Left ventricle myocardium superior (tissue), 1 donor: ENCODE measurements at places on chromosomes 13 and 19.

DNA sequence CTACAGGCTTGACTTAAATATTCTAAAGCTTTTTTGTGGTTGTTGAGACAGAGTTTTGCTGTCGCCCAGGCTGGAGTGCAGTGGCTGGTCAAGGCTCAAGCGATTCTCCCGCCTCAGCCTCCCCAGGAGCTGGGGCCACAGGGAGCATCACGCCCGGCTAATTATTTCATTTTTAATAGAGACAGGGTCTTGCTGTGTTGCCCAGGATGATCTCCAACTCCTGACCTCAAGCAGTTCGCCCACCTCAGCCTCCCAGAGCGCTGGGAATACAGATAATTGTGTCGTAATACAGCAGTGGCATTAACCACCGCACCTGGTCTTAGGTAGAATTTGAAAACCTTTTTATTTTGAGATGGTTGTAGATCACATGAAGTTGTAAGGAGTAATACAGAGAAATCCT lies 1.5 kb upstream of the DCUN1D2 start:
- DNase-seq, result no peak

DNA sequence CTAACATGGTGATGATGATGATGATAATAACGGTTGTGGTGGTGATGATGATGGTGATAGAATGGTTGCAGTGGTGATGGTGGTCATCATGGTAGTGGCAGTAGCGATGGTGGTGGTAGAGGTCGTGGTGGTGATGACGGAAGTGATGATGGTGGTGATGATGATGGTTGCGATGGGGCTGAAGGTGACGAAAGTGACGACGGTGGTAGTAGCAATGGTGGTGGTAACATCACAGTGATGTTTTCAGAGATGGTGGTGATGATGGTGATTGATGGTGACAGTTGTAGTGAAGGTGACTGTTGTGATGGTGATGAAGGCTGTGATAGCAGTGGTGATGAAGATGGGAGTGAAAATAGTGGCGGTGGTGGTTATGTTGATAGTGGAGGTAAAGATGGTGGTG lies 3.6 kb upstream of the ADGRE3 start:
- DNase-seq, result no peak

GRCh38 chr13:25432691-25433090 lies 60.9 kb downstream of the ATP8A2 start:
- no peak for DNase-seq

DNA sequence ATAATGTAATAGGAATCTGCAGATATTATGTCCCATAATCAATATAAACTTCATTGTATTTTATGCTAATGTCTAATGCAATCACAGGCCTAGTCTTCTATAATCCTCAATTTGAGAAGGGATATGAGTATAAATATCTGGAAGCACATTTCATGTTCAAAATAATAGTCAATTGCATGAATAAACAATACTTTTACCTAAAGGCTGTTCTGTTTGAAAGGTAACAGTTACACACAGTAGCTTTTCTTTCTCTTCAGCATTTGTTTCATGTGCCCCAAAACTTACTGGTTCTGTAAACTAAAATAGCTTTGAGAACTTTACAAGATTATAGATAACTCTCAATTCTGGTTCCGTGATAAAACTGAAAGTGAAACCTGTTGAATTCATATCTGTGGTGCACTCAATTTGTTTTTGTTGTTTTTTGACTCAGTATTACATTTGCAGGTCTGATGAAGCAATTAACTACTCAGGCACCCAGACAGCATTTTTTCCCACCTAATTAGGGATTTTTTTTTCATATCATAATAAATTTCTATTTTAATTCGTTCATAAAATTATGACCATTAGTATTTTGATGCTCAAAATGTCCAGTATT lies 1193.8 kb downstream of the SLITRK1 start:
- no peak for DNase-seq

DNA sequence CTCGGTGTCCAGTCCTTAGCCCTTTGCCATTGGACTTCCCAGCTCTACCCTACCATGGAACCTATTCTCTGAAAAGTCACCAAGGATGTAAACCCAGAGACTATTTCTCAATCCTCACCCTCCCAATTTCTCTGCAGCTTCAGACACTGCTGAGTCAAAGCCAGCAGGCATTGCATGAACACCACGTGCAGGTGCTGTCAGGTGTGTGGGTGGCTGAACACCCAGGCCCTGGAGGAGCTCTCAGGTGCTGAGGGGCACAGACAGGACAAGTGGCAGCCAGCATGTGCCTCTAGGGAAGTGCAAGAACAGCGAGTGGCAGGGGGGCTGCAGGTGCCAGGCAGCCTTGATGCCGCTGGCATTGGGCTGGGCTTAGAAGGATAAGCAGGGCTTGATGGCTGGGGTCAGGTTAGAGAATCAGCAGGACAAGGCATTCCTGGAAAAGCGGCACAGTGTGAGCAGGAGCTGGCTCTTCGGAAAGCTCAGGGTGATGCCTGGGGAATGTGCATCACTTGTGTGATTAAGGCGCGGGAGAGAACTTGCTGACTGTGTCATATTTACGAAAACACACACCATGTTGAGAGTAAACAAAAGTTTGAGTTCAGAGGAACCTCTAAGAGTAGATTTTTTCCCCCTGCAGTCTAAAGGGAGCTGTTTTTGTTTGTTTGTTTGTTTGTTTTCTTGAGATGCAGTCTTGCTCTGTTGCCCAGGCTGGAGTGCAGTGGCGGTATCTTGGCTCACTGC lies 83.8 kb downstream of the LNX2 start:
- DNase-seq, result no peak

- no peak for DNase-seq
These were observed 3.4 kb upstream of the PSMC4 start for GRCh38 chr19:39967561-39967960.

GRCh38 chr13:99883805-99884204 lies 87.8 kb downstream of the ZIC5 start:
- DNase-seq, result no peak

DNA sequence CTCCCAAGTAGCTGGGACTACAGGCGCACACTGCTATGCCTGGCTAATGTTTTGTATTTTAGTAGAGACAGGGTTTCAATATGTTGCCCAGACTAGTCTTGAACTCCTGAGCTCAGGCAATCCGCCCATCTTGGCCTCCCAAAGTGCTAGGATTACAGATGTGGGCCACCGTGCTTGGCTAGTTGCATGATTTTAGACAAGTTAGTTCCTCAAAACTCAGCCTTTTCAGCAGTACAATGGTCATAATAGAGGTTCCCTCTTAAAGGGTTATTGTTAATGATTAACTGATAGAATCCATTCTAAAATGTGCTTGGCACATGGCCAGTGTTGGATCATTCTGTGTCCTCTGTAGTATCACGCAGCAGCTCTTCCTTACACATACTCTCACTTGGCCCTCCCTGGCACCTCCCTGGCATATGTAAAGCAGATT lies 19.5 kb upstream of the IFT88 start:
- DNase-seq, result no peak

- no peak for DNase-seq
These were observed 318.3 kb downstream of the FOXO1 start for GRCh38 chr13:40348096-40348679.

- no peak for DNase-seq
These were observed 527.9 kb downstream of the MYO16 start for GRCh38 chr13:109157275-109157674.

GRCh38 chr13:79602936-79603335 lies 122.0 kb downstream of the NDFIP2 start:
- DNase-seq, result no peak

DNA sequence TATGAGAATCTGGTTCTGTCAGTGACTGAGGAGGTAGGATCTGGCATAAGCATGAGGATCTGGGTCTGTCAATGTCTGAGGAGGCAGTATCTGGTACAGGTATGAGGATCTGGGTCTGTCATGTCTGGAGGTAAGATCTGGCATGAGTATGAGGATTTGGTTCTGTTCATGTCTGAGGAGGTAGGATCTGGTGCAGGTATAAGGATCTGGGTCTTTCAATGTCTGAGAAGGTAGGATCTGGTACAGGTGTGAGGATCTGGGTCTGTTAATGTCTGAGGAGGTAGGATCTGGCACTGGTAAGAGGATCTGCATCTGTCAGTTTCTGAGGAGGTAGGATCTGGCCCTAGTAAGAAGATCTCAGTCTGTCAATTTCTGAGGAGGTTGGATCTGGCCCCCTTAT lies 12.4 kb upstream of the PDCD2L start:
- DNase-seq, result no peak

GRCh38 chr13:32530841-32531253 lies 7.7 kb downstream of the N4BP2L2 start:
- DNase-seq, result no peak

DNA sequence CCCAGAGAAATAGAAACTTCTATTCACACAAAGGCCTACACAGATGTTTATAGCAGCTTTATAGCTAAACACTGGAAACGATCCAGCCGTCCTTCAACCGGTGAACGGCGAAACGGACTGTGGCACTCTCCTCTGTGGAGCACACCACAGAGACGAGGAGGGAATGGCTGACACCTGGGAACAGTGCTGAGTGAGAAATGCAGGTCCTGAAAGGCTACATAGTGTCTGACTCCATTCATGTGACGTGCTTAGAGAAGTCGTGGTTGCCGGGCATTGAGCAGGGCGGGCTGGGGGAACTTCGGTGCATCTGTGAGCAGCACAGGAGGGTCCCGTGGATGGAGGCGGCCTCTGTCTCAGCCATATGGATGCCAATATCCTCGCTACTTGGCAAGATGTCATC lies 3.1 kb upstream of the GRK1 start:
- no peak for DNase-seq

DNA sequence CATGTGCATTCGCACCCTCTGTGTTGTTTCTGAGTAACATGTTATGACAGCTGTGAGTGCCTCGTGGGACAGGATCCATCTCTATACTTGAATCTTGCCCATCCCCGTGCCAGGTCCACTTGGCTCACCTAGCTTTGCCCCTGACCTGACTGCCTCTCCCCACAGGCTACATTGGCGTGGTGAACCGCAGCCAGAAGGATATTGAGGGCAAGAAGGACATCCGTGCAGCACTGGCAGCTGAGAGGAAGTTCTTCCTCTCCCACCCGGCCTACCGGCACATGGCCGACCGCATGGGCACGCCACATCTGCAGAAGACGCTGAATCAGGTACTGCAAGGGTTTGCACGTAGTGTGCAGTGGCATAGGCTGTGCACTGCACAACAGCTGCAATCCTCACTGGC lies 53.2 kb downstream of the TMED1 start:
- DNase-seq, result peak; percentile 82

- DNase-seq, result no peak
These were observed 161.0 kb downstream of the KCTD12 start for GRCh38 chr13:76725211-76725610.

GRCh38 chr19:42028304-42029216 lies 34.5 kb upstream of the ATP1A3 start:
- DNase-seq, result no peak

- DNase-seq, result no peak
These were observed 583.9 kb upstream of the MIR17HG start for GRCh38 chr13:90763476-90764150.

- DNase-seq, result no peak
These were observed 94.9 kb downstream of the ERCC5 start for GRCh38 chr13:102940770-102941169.

- DNase-seq, result no peak
These were observed 8.6 kb downstream of the CRB3 start for GRCh38 chr19:6472713-6473112.
